ENCODE measurements at places on chromosomes 6 and 20.

- DNase-seq: peak; percentile 58
These were observed 208.8 kb downstream of the ARHGAP18 start for GRCh38 chr6:129500958-129501739.

DNA sequence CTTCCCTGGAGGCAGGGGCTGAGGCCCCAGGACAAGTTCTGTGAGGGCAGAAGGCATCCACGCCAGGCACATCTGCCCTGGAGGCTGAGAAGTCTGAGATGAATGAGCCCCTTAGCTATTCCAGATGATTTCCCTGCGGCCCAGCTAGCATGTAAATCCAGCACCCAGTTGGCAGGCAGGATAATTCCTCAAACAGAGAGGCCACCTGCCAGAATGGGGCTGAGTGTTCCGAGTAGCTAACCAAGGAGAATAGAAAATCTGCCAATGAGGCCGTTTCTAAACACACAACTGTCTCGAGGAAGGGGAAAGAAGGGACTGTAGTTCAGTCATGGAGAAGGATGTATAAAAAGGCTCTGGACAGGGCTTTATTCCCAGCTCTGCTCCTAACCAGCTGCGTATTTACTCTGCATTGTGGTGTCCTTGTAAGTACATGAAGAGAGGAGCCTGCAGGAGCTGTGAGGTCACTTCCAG, 211.4 kb upstream of the CDYL start:
- no peak for DNase-seq

DNA sequence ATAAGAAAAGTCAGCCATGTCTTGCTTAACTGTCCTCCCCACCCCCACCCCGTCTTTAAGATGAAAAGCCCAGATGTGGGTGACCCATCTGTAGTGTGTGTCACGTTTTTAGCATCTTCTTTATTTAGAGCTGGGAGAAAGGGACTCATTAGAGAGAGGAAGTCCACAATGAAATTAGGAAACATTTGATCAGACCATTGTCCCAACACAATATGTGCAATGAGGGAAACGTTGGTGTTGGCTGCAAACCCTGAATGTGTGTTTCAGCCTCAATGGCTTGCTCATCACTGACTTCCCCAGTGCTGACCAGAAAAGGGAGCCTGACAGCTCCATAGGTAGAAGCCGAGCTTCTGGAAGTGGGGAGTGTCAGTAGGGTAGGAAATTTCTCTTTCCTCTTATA, 475.7 kb downstream of the CD83 start:
- no peak for DNase-seq

DNA sequence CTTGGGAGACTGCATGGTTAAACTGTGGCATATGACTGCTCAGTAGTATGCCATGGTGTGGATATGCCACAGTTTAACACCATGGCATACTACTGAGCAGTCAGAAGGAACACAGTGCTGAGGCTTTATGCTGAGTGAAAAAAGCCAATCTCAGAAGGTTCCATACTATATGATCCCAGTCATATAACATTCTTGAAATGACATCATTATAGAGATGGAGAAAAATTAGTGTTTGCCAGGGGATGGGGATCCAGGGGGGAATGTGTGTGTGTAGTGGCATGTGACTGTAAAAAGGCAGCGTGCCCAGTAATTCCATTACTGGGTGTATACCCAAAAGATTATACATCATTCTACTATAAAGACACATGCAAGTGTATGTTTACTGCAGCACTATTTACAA, 85.8 kb downstream of the FOXF2 start:
- DNase-seq: no peak

DNA sequence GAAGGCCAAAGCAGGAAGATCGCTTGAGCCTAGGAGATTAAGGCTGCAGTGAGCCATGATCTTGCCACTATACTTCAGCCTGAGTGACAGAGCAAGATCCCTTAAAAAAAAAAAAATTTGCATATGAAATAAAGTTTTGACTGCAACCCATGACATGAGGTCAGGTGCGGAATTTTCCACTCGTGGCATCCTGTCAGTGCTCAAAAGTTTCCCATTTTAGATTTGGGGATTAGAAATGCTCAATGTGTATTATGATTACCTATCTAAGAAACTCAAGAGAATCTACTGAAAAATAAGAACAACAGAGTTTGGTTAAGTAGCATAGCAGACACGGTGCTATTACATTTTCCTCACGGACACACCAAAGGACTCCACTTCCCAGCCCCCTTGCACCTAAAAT, 11.7 kb downstream of the SLC23A2 start:
- peak; percentile 58 for DNase-seq

DNA sequence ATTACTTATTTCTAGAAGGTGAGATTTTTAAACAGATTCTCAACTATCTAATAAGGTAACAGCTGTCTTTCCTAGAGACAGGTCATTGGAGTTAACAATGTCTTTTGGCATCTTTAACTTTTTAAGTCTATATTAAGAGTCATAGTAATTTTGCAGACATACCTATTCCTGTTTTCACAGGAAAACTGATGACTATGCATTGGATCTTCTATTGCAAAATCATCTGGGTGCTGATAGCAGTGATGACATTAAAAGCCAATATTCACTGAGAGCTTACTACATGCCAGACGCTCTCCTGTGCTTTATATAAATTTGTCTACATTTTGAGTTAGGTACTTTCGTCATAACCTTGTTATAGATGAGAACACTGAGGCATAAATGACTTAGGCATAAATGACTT, 462.4 kb upstream of the MARCKS start:
- DNase-seq: no peak

DNA sequence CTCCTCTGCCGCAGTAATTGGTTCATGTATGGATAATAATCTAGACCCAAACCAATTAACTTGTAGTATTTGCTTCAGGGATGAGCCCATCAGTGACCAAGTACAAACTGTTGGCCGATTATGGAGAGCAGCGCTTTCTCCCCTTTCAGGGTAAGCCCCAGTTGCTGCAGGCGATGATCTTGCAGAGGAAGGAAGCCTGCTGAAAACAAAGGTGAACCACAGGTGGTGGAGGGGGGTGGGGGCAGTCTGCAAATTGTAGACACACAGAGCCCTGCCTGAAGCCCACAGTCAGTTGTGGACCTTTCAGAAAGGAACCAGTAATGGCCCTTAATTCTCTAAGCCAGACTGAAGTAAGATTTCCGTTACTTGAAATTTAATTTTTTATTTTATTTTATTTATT, 167.9 kb upstream of the JARID2 start:
- no peak for DNase-seq

- no peak for DNase-seq
These were observed 18.4 kb downstream of the STX16 start for GRCh38 chr20:58669287-58670006.

DNA sequence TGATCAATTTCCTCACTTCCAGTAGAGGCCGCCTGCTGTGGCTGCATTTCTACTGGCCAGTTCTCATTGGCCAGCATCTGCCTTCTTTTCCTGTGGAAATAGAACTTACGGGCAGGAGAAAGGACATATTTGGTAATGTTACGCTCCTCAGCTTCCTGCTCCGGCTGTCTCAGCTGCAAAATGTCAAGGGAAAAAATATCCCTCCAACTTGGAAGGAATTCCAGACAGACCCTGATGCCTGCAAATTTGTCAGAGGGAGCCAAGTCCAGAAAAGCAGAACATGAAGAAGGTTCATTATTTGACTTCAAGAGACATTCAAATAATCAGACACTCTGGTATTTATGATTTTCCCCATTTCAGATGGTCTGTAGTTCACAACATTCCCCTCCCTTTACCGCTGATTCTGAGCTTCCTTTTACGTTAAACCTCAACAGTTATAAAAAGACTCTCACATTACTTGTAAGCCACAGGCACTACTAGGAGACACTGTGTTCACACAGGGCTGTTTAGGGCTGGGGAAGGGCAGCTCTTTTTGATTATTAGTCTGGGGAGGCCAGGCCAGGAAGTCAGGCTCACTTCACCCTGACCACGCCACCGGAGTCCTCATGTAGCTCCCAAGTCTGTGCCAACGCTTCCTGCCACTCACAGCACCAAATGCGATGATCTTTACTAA, 179.6 kb upstream of the CCN2 start:
- no peak for DNase-seq

DNA sequence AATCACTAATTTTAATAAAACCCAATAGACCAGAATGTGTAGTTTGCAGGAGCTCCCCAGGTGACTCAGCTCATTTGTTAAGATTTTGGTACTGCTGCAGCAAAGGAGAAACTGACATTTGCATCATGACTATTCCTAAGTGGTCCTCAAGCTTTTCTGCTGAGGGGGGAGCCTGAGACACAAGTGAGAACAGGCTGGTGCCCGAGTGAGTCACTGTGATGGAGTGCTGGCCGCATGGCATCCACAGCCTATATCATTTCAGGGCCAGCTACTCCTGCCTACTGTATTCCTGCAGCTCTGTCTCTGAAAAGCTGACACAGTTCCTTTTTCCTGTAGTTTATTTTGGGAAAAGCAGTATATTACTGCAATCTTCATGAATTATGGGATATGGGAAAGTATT, 113.7 kb upstream of the ENPP5 start:
- no peak for DNase-seq

DNA sequence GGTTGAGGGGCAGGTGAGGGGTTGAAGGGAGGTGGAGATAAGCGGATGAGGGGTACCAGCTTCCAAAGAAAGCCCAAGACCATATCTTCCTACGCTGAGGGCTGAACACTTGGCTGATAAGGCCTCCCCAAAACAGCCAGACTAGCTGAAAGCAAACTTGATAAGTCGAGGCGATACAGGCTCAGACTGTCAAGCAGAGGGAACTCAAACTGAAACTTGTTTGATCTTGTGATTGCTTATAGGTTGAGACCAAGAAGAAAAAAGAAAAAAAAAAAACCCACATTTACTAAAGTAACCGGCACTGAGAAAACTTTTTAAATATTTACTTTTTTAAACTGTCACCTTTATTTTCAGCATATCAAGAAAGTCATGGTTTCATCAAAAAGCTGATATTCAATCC, 73.6 kb downstream of the TRERF1 start:
- DNase-seq: peak; percentile 43

DNA sequence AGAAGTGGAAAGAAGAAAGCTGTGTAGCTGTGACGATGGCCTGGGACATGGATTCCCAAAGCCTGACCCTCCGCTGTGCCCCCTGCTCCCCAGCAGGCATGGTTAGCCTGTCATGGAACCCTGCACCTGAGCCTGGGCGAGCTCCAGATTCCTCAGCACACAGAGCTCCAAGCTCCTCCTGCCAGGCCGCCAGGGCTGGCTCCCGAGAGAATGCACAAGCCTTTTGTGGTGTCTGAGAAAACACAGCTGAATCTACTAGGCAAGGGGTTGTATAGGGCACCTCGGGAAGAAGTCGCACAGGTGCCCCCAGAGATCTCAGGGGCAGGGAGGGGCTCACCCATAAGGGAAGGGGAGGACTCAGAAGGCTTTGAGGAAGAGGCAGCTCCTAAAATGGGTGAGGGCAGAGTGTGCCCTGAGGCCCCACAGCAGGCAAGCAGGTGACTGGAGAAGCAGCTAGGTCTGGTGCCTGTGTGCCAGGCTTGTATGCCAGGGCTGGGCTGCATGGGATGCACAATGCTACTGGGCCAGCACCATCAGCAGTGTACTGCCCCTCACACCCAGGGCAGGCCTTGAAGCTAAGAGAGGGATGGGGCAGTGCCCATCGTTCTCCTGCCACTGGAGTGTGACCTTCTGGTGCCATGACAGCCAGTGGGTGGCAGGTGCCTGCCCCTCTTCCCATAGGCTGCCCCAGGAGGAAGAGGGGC, 64.3 kb upstream of the CD93 start:
- DNase-seq: no peak

- no peak for DNase-seq
These were observed 523.1 kb downstream of the CD83 start for GRCh38 chr6:14640631-14641030.

DNA sequence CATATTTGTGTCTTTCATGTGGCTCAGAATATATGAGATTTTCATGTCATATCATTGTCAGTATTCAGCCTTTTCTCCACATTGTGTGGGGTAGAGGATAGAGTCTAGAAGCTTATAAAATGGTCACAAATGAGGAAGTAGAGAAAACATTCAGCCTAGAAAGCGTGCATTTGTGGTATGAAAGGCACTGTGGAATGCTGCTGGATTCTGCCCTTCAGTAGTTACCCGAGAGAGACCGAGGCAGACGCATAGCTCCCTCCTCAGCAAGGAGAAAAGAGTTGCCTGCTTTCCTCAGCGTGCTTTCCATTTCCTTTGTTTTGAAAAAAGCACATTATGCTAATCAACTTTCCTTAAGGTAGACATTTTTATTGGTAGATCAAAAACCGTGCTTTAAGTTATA, 28.7 kb downstream of the MYB start:
- no peak for DNase-seq

GRCh38 chr6:52388790-52389189, 26.8 kb downstream of the PAQR8 start:
- no peak for DNase-seq

GRCh38 chr6:142800240-142800639, 144.7 kb downstream of the HIVEP2 start:
- DNase-seq: no peak
